ENCODE measurements at places on chromosomes 2 and 18. TPM values are rescaled to one million over a fixed set of nuclear protein-coding genes. Genes with fewer than 3 reads are reported as not detected.

DNA sequence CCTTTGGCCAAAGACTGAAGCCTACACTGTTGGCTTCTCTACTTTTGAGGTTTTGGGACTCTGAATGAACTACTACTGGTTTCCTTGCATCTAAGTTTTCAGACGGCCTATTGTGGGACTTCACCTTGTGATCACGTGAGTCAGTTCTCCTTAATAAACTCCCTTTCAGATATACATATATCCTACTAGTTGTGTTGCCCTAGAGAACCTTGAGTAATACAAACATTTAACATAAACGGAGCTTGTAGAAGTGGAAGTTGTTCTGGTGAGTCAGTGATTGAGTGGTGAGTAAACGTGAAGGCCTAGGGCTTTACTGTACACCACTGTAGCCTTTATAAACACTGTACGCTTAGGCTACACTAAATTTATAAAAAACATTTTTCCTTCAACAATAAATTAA is 107.2 kb upstream of the CDH2 start:
- DNase-seq: no peak

GRCh38 chr2:166106431-166107015 is 21.3 kb downstream of the SCN1A start:
- DNase-seq: no peak

KCNS3 gene
- total RNA-seq: not detected

- no peak for DNase-seq
These were observed 3.7 kb upstream of the INSIG2 start for GRCh38 chr2:118084491-118085089.

DNA sequence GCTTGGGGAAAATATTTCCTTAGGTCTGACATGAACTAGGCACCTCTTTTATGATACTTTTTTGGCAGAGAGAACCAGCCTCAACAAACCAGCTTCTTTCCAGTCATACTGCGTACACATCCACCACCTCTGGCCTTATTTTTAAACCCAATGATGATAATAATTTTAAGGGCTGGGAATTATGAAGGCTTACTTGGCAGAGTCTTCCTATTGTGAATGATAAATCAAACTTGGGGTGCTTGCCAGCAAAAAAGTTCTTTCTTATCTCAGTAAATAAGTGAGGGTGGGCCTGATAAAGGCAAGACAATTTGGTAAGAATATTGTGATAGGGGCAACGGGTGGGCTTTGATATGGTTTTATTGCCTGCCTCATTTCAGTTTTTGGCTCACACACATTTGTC is 1230.2 kb upstream of the ZEB2 start:
- DNase-seq: no peak

KCNIP3 gene
- not detected for total RNA-seq

- DNase-seq: no peak
These were observed 168.1 kb downstream of the TMEM163 start for GRCh38 chr2:134550566-134551164.

TRIM43 gene
- total RNA-seq: not detected

ATL2 gene
- total RNA-seq: 49.0 TPM

- no peak for DNase-seq
These were observed 11.2 kb downstream of the ETAA1 start for GRCh38 chr2:67408346-67408745.

CAB39 gene
- 193 TPM for total RNA-seq

GRCh38 chr2:199830531-199830930 is 20.5 kb downstream of the FTCDNL1 start:
- no peak for DNase-seq

DNA sequence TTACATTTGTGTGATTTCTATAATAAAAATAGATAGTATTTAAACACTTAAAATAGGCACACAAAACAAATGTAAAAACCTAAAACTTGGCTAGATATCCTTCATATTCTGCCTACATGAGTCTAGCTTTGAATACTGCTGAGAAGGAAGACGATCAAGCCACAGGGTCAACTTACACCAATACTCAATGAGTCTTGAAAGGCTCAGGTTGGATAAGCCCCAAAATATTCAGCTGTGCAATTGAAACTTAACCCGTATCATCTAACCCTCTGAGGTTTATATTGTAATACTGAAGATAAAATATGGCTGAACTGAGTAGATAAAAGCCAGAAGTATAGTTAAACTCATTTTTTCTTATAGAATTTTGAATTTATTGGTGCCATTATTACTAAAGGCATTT is 313.0 kb upstream of the NRXN1 start:
- DNase-seq: no peak

KCNK3 gene
- total RNA-seq: not detected

GRCh38 chr2:107607054-107607453 is 219.6 kb upstream of the RGPD4 start:
- no peak for DNase-seq

FOXI3 gene
- total RNA-seq: not detected

- DNase-seq: no peak
These were observed 394.2 kb upstream of the ZEB2 start for GRCh38 chr2:144914113-144914512.

WIPF1 gene
- 397 TPM for total RNA-seq

GRCh38 chr2:164839914-164840457 is 1.6 kb downstream of the COBLL1 start:
- DNase-seq: no peak

MFSD2B gene
- 0.76 TPM for total RNA-seq

SLC8A1 gene
- 1.2 TPM for total RNA-seq

DNA sequence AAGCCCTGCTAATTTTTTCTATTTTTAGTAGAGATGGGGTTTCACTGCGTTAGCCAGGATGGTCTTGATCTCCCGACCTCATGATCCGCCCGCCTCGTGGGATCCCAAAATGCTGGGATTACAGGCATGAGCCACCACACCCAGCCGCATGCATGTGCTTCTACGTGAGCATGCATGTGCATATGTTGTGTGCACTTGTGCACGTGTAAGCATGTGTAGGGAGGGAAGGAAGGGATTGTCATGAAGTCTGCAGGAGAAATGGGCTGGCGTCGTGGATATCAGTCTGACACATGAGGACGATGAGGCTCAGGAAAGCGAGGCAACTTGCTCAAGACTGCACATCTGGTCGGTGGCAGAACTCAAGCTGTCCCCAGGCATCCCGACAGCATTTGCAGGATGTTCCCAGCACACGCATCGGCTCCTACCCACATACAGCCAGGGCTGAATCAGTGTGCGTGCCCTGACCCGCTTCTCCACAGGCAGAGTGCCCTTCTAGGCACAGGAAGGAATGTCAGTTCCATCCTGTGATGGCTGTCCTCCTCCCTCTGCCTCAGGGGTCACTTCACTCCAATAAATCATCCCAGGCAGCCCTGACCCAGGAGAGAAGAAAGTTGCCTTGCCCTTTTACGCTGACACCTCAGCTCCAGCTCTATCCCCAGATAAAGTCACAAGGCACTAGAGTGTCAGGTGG is 49.9 kb upstream of the SLC14A2 start:
- DNase-seq: no peak

- peak; percentile 14 for DNase-seq
These were observed at the start of gene SOCS6 for GRCh38 chr18:70288851-70289328. Gene SOCS6 (plus strand): TSS chr18:70289045. CDS start chr18:70324669, 35,624 bp downstream.

SLC5A7 gene
- total RNA-seq: not detected

GRCh38 chr2:75666911-75667310 is 20.3 kb downstream of the MRPL19 start:
- no peak for DNase-seq

ASXL2 gene
- 48.7 TPM for total RNA-seq

GRCh38 chr2:27493948-27494283 is 1.1 kb downstream of the FNDC4 start:
- DNase-seq: no peak

PUM2 gene
- total RNA-seq: 105 TPM

DNA sequence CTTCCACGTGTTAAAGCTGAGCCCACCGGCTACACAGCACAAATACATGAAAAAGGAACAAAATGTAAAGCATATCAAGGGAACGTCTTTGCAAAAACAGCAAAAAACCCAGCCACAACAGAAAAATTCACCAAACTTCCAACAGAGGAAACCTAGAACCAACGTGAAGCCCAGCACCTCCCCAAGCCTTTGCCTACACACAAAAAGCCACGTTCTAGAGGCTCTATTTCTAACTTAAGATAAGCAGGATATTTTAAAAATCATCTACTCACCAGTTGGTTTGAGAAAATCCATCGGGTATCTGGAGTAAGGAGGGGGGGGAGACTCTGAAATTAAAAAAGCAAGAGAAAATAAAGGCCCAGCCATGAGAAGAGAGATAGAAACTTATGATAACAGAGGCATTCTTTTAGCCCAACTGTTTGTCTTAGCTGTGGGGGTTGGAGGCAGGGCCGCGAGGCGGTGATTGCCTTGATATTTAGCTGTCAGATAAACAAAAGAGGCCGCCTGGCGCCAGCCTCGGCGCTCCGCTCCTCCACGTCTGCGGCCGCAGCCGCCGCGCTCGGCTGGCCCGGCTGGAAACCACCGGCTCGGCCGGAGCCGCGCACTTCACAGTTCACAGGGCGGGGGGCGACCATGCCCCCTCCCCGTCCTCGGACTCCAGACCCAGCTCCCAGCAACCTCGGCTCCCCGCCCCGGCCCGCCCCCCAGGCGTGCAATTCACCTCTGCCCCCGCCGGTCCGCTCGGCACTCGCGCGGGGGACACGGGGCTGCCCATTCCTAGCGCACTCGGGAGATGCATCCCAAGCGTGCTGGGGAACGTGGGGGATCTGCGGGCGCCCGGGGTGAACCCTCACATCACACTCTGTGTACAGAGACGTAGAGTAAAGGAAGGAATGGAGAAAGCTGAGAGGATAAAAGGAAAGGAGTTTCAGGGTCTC is 2.4 kb downstream of the SMAD7 start:
- peak; percentile 29 for DNase-seq

- no peak for DNase-seq
These were observed 191.4 kb upstream of the TMEM200C start for GRCh38 chr18:6086731-6087130.
